Upper lobe of left lung (tissue), 6 donors: ENCODE measurements at places on chromosomes 2 and 18.

- DNase-seq = no peak
These were observed 95.3 kb upstream of the ALKAL2 start for GRCh38 chr2:383178-383577.

- no peak for DNase-seq
These were observed 150.5 kb downstream of the MYO5B start for GRCh38 chr18:50044402-50044801.

GRCh38 chr18:7021994-7022840 lies 95.4 kb downstream of the LAMA1 start:
- DNase-seq = peak; percentile 60

GRCh38 chr2:168119515-168120141 lies 127.8 kb downstream of the STK39 start:
- DNase-seq = no peak

GRCh38 chr18:12421732-12422131 lies 14.0 kb downstream of the PRELID3A start:
- DNase-seq = no peak

DNA sequence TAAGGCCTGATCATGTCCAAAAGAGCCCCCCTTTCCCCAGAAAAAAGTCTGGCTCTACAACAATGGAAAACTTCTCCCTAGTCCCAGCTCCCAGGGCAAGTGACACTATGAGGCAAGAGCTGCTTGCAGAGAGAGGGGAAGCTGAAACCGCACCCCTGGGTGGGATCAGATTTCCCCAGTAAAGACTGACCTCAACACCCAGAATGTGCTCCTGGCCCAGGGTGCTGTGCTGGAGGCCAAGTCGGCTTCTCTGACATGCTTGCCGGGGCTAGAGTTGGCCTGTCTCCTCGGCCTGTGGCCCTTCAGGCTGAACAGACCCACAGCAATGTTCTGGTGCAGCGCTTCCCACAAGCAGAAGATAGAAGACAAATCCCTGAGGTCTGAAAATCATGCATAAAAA lies 18.4 kb upstream of the ST8SIA3 start:
- DNase-seq = no peak

GRCh38 chr2:165601065-165601830 lies 131.8 kb downstream of the CSRNP3 start:
- no peak for DNase-seq

- no peak for DNase-seq
These were observed 35.8 kb downstream of the CIB4 start for GRCh38 chr2:26605195-26605998.

GRCh38 chr2:118548880-118549488 lies 298.5 kb downstream of the EN1 start:
- no peak for DNase-seq

GRCh38 chr2:40820319-40820718 lies 368.4 kb upstream of the SLC8A1 start:
- no peak for DNase-seq

- no peak for DNase-seq
These were observed 6.7 kb downstream of the RPE start for GRCh38 chr2:210009126-210009525.

- no peak for DNase-seq
These were observed 921.1 kb downstream of the DSC3 start for GRCh38 chr18:30121397-30121796.

DNA sequence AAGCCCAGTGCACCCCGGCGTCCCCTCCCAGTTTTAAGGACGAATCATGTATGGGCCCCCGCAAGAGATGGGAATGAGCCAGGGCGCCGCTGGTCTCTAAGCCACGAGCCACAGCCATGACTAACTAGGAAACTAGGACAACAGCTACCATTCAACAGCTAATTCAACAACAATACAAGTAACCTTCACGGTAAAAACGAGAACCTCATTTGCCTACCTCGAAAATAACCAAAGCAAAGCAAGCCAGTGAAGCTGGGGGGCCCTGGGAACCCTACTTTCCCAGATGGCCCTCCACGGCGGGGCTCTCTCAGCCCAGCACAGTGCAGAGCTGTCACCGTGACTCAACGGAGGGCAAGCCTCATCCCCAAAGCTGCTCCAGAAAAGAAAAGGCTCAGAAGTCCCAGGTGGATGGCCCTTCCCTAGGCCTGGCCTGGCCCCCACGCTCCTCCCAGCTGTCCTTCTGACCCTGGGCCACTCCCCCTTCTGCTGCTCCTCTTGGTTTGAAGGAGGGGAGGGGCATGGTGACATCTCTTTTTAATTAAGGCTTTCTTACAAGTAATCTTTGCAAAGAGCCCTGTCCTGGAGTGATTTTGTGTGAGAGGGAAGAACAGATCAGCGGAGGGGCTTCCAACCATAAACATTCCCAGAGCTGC lies 126.3 kb downstream of the HDAC4 start:
- peak; percentile 52 for DNase-seq

DNA sequence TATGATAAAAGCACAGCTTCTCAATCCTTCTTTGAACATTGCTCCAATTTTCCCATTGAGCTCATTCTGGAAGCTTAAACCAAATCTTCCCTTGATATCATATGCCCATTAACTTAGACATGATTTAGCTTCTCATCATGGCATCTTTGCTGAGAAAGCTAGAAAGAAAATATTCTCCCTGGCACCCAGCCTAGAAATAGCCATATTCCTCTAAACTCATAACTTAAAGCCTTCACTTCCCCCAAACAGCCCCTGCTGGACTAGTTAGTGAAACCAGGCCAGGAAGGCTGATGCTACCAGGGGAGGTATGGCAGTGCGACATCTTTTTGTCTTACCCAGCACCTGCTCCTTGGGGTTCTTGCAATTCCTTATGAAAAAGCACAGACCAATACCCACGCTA lies 4.3 kb downstream of the AAK1 start:
- DNase-seq = no peak

DNA sequence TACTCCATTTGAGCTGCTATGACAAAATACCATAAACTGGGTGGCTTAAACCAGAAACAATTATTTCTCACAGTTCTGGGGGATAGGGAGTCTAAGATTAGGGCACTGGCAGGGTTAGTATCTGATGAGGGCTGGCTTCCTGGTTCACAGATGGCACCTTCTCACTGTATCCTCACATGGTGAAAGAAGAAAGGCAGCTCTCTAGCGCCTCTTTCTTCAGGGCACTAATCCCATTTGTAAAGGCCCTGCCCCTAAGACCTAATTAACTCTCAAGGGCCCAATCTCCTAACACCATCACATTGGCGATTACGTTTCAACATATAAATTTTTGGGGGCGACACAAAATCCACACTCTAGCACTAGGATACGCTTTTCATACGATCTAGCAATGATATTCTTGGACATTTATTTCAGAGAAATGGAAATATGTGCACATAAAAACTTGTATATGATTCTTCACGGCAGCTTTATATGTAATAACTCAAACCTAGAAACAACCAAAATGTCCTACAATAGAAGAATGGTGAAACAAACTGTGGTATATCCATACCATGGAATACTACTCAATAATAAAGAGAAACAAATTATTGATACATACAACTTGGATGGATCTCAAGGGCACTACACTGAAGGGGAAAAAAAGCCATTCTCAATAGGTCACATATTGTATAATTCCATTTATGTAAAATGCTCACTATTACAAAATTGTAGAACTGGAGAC lies 111.0 kb downstream of the BCL2L11 start:
- no peak for DNase-seq

DNA sequence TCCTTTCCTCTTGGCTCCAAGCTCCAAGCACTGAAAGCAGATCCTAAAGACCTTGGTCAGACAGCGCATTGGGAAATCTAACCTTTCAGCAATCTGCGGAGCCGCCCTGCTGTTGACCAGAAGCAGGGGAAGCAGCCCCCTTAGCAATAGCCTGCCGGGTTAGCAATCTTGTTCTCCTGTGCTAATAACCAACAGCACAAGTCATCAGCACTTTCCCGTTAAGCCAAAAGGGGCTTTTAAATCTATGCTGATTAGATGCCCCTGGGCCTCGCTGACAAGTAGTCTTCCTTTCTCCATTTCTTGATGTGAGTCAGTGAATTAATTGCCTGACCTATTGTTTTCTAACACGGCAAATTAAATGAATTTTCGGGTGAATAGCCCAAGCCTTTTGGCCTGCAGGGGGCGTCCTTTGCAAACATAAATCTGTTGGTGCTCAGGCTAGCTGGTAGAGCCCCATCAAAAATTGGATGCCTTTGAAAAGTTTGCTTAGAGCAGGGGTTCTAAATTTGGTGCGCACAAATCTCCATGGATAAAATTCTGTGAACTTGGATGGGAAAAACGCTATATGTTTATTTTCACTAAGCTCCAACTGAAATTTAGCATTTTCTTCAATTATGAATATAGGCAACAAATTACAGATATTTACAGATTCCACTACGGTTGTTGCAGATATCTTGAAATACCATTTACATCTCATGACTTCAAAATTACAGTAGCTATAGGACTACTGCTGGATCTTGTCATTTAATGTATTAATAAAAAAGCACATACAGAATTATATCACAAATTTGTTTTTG lies 24.6 kb downstream of the MAIP1 start:
- no peak for DNase-seq

- no peak for DNase-seq
These were observed 306.0 kb upstream of the EPC2 start for GRCh38 chr2:148338541-148338940.

GRCh38 chr2:71862921-71863320 lies 284.7 kb downstream of the CYP26B1 start:
- no peak for DNase-seq

GRCh38 chr2:28300485-28301341 lies 91.9 kb upstream of the FOSL2 start:
- DNase-seq = no peak

DNA sequence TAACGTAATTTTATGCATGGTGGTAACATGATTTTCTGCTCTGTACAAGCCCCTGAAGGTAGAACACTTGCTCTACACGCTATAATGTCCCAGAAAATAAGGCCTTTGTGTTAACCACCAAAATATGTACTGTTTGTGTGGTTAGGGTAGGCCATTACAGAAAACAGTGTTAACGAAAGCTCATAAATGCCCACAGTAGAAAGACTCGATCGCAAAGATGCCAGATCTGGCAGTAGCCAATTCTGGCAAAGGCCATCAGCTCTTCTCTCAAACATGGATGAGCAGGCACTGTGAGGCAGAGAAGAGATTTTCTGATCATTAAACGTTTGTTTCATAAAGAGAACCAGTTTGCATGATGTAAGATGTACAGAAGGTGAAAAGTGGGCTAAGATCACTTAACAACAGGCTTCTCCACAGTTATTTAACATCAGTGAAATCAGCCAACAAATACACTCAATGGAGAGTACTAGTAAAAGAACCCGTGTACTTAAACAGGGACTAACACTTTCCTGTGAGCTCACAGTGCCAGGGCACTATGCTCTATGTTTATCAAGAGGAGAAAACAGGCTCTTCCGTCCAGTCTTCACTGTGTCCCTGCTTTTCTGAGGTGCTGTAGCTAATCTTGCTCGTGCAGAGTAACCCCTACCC lies 80.3 kb downstream of the SPRED2 start:
- DNase-seq = no peak

- DNase-seq = no peak
These were observed 745.0 kb downstream of the TMEM182 start for GRCh38 chr2:103506812-103507211.

GRCh38 chr2:23824777-23825212 lies 102.1 kb downstream of the ATAD2B start:
- DNase-seq = no peak

GRCh38 chr2:15579641-15580040 lies 12.0 kb upstream of the DDX1 start:
- no peak for DNase-seq

GRCh38 chr2:71886241-71886640 lies 261.4 kb downstream of the CYP26B1 start:
- DNase-seq = no peak

GRCh38 chr18:34567857-34568256 lies 142.2 kb upstream of the DTNA start:
- no peak for DNase-seq

GRCh38 chr2:142484111-142484510 lies 353.3 kb upstream of the LRP1B start:
- DNase-seq = no peak

- no peak for DNase-seq
These were observed 43.7 kb downstream of the EHD3 start for GRCh38 chr2:31277621-31278020.

DNA sequence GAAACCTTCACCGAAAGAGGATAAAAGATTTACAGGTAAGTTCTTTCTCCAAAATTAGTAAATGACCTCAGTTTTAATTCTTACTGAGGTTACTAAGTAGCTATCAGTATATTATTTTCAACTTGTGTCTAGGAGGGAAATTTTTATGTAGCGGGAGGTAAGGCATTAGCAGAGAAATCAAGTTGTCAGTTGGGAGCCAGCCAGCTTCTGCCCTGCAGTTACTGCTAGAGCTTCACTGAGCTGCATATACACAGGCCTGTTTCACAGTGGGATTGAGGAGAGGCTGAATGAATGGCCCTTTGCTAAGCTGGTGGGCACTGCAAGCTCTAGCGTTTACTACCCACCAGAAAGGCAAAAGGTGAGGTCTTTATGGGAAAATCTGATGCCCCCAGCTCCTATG lies 105.7 kb downstream of the ACAA2 start:
- DNase-seq = no peak

DNA sequence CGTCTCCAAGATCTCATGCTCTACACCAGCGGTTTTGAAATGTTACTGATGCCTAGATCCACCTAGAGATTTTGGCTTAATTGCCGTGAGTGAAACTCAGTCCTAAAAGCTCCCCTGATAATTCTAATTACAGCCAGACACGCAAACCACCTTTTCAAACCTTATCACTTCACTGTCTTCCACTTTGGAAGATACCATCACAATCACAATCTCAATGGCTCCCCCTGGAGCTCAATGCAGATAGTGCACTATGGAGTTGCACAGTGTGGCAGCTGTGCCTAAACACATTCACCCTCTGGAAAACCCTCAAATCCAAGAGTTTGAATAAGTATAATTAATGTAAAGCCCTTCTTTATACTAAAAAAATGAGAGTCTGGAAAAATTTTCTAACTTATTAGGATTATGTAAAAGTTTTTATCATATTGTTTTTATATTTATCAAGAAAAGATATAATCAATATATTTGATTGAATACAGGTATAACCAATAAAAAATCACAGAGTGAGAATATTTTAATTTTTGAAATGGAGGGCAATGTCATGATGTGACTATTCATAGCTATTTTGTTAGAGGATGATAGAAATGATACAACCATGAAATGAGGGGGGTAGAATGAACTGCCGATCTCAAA lies 102.9 kb upstream of the SLC8A1 start:
- no peak for DNase-seq

- DNase-seq = no peak
These were observed 136.1 kb downstream of the DNER start for GRCh38 chr2:229578052-229578846.

- no peak for DNase-seq
These were observed 111.7 kb upstream of the CYRIA start for GRCh38 chr2:16777123-16777870.

- DNase-seq = no peak
These were observed 1184.9 kb upstream of the CDH2 start for GRCh38 chr18:29361843-29362242.

- DNase-seq = no peak
These were observed 143.7 kb downstream of the TPO start for GRCh38 chr2:1556776-1557466.

GRCh38 chr18:49842656-49843055 lies 29.3 kb upstream of the ACAA2 start:
- no peak for DNase-seq
